ENCODE measurements at places on chromosomes 1 and 21.

DNA sequence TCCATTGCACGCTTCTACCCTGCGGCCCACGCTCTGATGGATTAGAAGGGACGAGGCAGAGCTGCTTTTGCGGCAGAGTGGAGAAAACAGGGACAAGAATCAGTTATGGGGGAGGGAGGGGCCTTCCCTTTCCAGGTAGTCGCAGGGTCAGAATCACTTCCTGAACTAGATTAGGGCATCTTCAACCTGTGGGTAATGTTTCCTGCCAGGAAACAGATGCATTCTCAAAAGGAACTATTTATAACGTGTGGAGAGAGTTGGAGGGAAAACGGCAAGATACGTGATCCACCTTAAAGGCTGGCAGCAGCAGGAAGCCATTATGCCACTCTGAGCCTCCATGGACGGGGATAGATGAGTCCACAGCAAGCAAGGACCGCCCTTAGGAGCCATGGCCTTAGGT is 59.9 kb upstream of the CNTN2 start:
- no peak for DNase-seq

- DNase-seq: no peak
Observed at GRCh38 chr21:15741510-15741909, 11.7 kb downstream of the USP25 start.

DNA sequence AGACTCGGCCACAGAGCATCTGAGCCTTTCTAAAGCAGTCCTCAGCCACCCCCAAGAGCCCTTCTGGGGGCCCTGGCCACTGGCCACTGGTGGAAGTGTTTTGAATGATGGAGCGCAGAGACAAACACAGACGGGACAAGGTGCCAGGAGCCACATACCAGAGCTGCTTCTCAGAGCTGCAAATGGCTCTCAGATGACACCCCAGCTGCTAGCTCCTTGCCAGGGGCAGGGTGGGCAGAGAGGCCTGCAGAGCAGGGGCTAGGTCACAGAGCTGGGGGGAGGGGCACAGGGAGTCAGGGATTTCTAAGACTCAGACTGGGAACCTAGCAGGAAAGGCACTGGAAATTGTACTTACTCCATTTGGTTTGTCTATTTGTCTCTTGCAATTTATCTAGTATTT is 30.4 kb downstream of the KCNN3 start:
- DNase-seq: no peak

- no peak for DNase-seq
Observed at GRCh38 chr1:247440001-247440620, 17.8 kb downstream of the OR2B11 start.

DNA sequence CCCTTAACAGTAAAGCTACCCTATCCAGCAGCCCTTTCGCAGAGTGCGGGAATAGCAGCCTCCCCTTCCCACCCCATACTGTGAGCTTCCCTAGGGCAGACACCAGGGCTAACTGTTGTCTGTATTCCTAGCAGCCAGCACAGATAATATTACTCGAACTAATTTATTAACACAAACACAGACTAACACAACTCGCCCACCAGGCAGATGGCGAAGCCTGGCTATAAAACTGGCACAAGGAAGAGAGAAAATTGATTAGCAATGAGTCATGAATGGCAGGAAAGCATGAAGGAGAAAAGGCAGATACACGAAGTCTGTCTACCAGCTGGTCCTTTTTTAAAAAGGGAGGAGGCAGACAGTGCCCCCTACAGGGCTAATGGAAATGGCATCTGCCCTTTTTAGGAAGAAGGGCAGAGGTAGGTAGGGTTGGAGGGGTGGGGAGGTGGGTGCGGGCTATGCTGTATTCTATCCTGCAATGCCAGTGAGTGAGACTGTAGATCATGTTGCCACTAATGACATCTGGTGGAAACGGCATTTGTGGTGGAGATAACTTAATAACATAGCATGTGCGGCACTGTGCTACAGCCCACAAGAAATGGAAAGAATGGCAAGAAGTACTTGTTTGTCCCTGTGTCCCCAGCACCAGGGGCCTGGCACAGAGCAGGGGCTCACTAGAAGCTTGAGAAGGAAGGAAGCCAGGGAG is 30.6 kb upstream of the CTPS1 start:
- peak; percentile 53 for DNase-seq

DNA sequence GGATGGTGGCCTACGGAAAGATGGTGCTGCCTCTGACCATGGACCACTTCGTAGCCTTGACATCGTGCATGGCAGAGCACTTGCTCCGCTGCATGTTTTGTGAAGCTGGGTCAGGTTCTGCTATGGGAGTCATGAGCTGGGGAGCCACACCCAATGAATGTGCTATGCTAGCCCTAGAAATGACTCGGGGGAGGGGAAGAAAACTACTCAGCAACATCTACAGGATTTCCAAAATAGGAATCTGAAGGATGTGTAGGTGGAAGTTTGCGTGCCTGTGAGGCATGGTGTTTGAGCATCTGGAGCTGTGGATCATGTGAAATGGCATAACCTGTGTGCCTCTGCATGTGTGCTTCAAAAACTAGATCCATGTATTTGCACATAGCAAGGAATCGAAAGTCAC is 247.3 kb downstream of the CACNA1E start:
- no peak for DNase-seq

DNA sequence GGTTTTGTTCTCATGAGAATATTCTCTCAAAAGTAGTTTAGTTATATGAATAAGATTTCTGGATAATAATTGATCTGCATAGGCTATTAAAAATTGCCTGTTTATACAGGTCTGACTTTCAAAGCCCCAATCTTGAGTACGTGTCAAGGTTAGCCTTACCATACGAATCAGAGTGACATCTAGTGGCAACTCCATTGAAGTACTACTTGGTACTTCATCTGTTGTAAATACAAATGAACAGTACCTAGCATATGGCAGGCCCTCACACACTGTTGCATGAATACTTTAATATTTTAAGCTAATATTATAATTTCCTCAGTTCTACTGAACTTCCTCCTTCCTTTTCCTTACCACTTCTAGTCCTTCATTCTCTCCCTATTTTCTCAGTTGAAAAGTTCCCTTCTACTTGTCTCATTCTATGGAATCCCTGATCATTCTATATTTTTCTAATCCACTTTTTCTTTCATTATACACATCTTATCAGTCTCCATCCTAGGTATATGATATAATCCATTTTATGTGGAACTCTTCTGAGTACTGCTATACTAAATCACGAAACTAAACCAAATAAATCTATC is 101.2 kb downstream of the AKT3 start:
- DNase-seq: no peak

DNA sequence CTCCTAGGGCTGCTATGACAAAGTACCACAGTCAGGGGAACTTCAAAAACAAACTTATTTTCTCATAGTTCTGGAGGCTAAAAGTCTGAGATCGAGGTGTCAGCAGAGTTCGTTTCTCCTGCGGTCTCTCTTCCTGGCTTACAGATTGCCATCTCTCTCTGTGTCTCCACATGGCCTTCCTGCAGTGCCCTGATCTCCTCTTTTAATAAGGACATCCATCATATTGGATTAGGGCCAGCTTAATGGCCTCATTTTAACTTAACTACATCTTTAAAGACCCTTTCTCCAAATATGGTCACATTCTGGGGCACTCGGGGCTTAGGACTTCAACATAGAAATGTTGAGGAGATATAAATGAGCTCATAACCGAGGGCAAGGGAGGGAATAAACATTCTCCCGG is 12.2 kb downstream of the C1orf74 start:
- DNase-seq: no peak

GRCh38 chr1:211741116-211741515 is 65.7 kb upstream of the NEK2 start:
- no peak for DNase-seq

DNA sequence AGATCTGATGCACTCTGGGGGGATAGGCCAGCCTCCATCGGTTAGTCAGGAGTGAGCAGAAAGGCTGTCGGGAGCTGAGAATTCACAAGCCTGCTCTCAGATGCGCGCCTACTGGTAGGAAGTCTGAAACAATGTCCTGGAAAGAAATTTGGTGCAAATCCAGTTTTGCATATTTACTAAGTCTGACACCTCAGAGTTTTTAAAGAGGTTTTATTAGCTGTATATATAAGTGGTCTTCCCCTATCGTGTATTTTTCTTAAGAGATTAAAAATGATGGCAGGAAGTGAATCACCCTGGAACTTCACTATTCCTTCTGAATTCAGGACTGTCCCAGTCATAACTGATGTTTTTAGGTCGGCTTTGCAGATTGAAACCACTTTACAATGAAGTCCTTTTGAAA is 99.8 kb upstream of the C1orf105 start:
- no peak for DNase-seq

- no peak for DNase-seq
Observed at GRCh38 chr1:151611288-151611790, 511 bp upstream of the SNX27 start.

GRCh38 chr1:40762144-40762923 is 21.3 kb upstream of the KCNQ4 start:
- no peak for DNase-seq

- no peak for DNase-seq
Observed at GRCh38 chr1:28200234-28200873, 23.9 kb upstream of the PTAFR start.

- DNase-seq: no peak
Observed at GRCh38 chr1:227270554-227270953, 47.7 kb downstream of the CDC42BPA start.

- DNase-seq: no peak
Observed at GRCh38 chr1:55699228-55699627, 484.1 kb upstream of the USP24 start.

DNA sequence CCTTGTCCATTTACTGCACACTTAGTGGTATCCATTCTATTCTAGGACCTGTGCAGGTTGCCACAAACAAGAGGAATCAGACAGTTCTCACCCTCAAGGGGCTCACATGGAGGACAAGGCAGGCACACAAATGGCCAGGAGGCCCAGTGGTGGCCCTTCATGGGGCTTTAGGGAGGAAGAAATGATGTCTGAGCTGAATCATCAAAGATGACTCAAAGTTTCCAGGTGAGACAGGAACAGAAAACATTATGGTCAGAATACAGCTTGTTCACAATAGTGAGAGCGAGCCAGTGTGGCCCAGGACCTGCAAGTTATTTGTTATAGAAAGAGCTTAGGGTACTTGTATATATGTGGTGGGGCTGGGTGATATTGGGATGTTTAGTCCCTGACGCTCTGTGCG is 26.4 kb downstream of the SHISAL2A start:
- DNase-seq: no peak

GRCh38 chr1:6801966-6802365 is 16.7 kb downstream of the CAMTA1 start:
- DNase-seq: no peak

DNA sequence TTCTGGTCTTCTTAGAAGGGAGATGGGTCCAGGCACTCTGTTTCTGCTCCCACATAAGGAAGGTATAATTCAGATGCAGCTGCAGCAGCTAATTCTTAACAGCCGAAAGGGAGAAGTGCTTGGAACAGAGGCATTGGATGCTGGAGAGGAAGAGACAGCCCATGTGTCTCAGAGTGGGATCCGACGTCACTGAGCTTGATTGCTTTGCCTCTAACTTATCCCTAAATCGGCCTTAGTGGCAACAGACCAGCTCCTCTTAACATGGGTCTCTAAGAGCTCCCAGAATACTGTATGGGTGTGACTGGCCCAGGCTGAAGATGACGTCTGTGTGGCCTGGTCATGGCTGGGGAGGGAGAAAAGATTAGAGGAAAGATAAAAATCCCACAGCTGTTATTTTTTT is 40.7 kb upstream of the KCND3 start:
- no peak for DNase-seq

DNA sequence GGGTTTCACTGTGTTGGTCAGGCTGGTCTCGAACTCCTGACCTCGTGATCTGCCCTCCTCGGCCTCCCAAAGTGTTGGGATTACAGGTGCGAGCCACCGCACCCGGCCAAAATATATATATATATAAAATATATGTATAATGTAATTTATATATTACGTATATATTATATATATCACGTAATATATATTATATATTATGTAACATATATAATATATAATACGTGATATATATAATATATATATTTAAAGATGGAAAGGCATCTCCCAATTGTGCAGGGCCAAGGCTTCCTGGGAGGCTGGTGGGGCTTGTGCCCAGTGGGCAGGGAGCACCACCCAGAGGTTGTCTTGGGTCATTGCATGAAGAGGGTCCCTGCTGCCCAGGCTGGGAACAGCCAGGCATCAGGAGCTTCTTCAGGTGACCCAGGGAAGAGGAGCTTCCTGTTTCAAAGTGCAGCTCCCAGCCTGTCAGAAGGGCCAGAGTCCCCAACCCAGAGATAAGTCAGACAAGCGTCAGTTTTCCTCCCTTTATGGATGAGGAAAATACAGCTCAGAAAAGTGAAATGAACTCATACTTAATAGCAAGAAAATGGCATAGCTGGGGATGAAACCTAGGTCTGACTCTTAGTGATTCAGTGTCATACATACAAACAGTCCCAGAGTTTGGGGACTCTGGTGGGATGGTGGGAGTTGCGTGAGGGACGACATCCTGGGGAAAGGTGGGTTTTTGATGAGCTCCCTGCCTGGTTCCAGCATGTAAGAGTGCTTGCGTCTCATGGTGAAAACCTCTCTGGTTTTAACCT is 12.0 kb downstream of the UBE2Q1 start:
- DNase-seq: peak; percentile 53

- no peak for DNase-seq
Observed at GRCh38 chr1:41418857-41419583, 57.8 kb downstream of the FOXO6 start.

GRCh38 chr1:50774759-50775351 is 185.2 kb downstream of the FAF1 start:
- no peak for DNase-seq

Data from activated CD8-positive, alpha-beta memory T cell treated with anti-CD3 and anti-CD28 coated beads, Interleukin-2, amount 50 U/mL, for 4 hours (primary cell).